ENCODE measurements at places on chromosomes 12 and 14. TPM values are rescaled to one million over a fixed set of nuclear protein-coding genes. Genes with fewer than 3 reads are reported as not detected.

GPR33 gene
- total RNA-seq = not detected

NANOG gene
- not detected for total RNA-seq

RPS6KL1 gene
- 5.1 TPM for total RNA-seq

DNA sequence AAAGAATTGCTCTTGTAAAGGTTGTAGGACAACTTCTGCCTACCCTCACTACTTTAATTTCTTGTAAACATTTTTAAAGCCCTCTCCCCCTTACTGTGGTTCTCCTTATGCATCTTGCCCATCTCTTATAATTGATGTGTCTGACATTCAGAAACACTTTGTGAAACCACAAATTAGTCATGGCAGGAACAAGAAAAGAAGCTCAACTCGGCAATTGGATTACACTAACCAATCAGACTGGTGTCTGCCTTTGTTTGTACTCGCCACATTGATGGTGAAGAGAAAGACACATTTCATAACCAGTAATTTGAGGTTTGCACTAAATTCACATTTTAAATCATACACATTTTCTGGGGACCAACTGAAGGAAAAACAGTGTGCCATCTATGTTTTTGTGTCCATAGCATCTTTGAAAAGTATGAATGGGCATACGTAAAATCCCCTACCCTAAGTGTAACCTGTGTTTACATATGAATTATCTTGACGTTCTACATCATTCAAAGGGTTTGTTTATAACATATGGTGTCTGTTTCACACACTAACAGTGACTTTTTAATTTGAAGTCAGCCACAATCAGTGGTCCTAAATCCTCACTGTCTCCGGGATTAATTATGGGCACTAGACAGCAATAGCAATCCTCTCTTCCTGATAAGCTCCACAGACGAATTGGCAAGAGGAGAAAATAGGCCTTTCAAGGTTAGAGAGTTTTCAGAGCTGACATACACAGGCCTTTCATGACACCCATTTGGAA lies 49.9 kb downstream of the OTX2 start:
- no peak overlapping the region for H3K27ac ChIP-seq
- no peak for DNase-seq
- no peak overlapping the region for H3K4me3 ChIP-seq
- no peaks in the 10 kb centered on the region for H3K27me3 ChIP-seq

DNA sequence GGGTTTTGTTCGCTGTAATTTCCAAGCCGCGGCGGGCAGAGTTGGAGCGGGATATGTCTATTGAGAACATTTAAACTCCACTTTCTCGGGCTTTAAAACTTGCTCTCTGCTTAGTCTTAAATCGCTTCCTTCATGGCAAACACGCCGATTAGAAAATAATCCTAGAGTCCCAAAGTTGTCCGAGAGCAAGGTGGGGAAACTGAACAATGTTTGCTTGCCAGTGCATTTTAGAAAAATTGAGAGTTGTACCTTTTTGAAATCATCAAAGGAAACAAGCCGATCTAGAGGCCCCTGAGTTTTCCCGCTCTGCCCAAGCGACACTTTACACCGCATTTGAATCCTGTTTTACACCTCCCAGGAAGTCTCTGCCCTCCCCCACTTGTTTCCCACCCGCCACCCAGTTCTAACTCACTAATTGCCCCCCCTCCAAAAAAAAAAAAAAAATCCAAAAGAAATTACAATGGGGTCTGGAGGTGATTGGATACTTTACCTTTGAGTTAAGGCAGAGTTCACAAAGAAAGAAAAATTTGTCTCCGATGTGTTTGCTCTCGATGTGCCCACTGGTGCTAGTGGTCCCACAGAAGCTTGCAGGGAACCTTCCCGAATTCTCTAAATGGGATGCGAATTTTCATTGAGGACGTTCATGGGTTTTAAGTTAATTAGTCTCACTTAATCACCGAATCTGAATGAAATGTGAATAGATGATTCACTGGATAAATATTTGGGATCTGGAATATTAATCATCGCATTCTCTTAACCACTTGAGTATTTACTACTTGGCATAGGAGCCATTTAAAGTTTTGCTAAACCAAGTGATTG lies 2.3 kb downstream of the HMGA2 start:
- no peaks in the 10 kb centered on the region for H3K36me3 ChIP-seq
- H3K27me3 ChIP-seq = peaks cover 60% of the 10 kb centered on the region
- no peak for DNase-seq

GRCh38 chr12:117011988-117012805 lies 87.0 kb downstream of the TESC start:
- H3K36me3 ChIP-seq = peaks cover 50% of the 10 kb centered on the region
- H3K4me1 ChIP-seq = no peaks in the 10 kb centered on the region
- H3K27ac ChIP-seq = no peak overlapping the region

Data from upper lobe of right lung (tissue), 1 donor.